ENCODE measurements at places on chromosomes 16 and 17.

- DNase-seq, result no peak
These were observed 6.2 kb downstream of the CCR7 start for GRCh38 chr17:40558890-40559563.

- DNase-seq, result no peak
These were observed 382.3 kb upstream of the EEF2KMT start for GRCh38 chr16:5479926-5480325.

DNA sequence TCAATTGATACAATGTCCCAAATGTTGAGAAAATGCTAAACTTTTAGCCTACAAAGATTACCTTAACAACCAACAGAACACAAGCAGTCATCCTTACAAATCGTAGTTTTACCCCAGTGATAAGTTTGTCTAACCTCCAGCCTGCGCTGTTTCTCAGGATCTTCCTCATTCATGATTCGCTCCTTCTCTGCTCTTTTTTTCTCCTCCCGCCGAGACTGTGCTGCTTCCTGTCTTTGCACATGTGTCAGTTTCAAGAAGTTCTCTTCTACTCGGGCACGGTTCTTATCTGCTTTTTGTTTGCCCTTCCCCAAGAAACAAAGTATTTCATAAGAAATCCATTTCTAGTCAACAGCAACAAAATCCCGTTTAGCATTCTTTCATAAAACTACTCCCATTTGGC, 10.2 kb upstream of the STRADA start:
- no peak for DNase-seq

GRCh38 chr16:89517128-89517527, 8.9 kb downstream of the SPG7 start:
- no peak for DNase-seq

GRCh38 chr17:39151150-39151942, at the start of gene PLXDC1:
Gene PLXDC1 (minus strand): TSS chr17:39151637. CDS start chr17:39151437, 200 bp downstream.
- peak; percentile 68 for DNase-seq

- DNase-seq, result no peak
These were observed 153.4 kb upstream of the PLCG2 start for GRCh38 chr16:81625544-81626153.

Data from nephron progenitor cell (in vitro differentiated cells).